Fibroblast of skin of left quadriceps (primary cell): ENCODE measurements at places on chromosomes 4 and X.

GRCh38 chr4:88177983-88178625 is 19.7 kb upstream of the ABCG2 start:
- peak; percentile 30 for DNase-seq

DNA sequence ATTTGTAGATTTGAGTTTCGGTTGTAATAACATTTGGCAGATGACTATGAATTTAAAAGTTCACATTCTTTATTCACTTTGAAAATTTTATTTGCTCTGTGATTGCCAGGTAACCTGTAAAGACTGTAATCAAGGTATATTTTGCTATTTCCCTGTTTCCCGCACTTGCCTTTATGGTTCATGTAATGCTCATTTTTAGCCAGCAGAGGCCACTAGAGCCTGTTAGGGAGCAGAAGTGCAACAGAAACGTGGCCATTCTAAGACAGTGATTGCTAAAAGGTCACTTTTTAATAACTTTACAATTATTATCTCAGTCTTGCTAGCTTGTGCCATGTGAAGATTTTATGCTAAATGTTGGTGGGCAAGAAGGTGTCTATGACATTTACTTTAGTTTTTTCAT is 12.4 kb downstream of the YIPF6 start:
- no peak for DNase-seq

DNA sequence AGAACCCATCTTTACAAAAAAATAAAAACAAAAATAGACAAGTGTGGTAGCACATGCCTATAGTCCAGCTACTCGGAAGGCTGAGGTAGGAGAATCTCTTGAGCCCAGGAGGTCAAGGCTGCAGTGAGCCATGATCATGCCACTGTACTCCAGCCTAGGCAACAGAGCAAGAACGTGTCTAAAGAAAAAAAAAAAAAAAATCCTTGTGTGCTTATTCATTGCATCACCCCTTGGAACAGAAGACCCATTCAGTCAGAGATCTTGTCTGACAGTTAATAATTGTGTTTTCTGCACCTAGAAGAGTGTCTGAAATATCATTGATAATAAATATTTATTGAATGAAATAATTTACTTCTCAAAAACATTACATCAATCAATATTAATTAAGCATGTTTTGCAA is 97.4 kb upstream of the TBL1X start:
- no peak for DNase-seq

- no peak for DNase-seq
Observed at GRCh38 chr4:143346206-143346605, 9.5 kb downstream of the GAB1 start.

GRCh38 chrX:124028182-124028581 is 66.7 kb downstream of the STAG2 start:
- DNase-seq: no peak

- DNase-seq: peak; percentile 73
Observed at GRCh38 chr4:55866290-55866907, 13.0 kb downstream of the EXOC1 start.

- no peak for DNase-seq
Observed at GRCh38 chr4:122412547-122412946, 33.7 kb downstream of the ADAD1 start.

DNA sequence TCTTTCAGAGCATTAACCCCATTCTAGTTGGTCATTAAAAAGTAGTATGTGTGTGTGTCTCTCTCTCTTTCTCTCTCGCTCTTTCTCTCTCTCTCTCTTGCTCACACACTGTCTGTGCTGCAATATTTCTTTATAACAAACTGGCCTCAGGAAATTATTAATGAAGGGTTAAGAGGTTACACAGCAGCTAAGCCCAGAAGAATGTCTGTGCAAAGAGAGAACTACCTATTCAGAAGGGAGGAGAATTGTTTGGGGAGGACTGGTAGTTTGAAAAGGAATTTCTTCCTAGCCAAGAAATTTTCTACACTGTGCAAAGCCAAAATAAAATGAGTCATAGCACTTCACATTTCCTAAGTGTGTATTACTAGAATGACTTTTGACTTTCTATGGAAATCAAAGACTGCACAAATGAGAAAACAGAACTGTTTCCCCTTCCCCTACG is 22.2 kb downstream of the PDGFC start:
- DNase-seq: peak; percentile 64

- DNase-seq: no peak
Observed at GRCh38 chr4:139849219-139849618, 183.6 kb downstream of the MGST2 start.

- no peak for DNase-seq
Observed at GRCh38 chr4:175927121-175927520, 115.1 kb upstream of the GPM6A start.

- DNase-seq: no peak
Observed at GRCh38 chrX:121256647-121257046, 209.2 kb downstream of the GLUD2 start.

- DNase-seq: peak; percentile 37
Observed at GRCh38 chr4:124890522-124890921, 178.0 kb upstream of the ANKRD50 start.

DNA sequence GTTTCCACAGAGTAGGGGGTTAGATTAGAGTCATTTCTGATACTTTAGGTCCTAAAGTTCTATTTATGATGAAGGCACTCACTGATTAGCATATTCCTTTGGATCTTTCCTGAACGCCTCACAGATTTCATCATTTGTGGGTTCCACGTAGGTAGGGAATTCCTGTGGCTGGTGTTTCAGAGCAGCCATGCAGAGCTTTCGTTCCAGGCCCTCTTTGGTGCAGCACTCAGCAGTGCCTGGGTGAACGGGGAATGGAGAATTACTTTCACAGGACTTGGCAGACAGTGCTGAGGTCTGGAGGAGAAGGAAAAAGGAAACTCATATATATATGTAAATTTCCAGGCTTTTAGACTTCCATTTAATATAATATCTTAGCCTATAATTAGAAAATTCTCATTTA is 18.5 kb downstream of the GC start:
- DNase-seq: peak; percentile 1

GRCh38 chrX:78375894-78376293 is 48.5 kb upstream of the CYSLTR1 start:
- no peak for DNase-seq

DNA sequence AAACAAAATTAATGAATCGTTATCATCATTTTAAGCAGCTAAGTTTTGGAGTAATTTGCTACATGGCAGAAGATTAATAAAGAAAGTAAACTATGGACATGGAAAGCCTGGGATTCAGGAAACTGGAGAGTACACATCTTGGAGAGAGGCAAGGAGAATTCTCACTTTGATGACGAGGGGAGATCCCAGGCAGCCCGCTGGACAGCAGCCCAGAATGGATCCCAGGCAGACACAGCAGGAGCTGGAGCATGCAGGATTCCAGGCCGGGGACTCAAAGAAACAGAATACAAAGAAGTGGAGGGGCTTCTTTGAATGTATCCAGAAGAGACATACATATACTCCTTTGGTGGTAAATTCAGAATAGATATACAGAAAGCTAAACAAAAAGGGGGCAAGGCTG is 118.0 kb upstream of the ATP6AP2 start:
- DNase-seq: no peak
